NCI-H187 treated with DMSO at 0.1 percent for 48 hours (cell line): ENCODE measurements at places on chromosomes 5 and 9.

- no peak for DNase-seq
Observed at GRCh38 chr9:101247297-101247696, 137.5 kb downstream of the BAAT start.

GRCh38 chr5:22070186-22070728 lies 782.9 kb downstream of the CDH12 start:
- DNase-seq = no peak

GRCh38 chr5:54616518-54617220 lies 99.1 kb downstream of the SNX18 start:
- no peak for DNase-seq

DNA sequence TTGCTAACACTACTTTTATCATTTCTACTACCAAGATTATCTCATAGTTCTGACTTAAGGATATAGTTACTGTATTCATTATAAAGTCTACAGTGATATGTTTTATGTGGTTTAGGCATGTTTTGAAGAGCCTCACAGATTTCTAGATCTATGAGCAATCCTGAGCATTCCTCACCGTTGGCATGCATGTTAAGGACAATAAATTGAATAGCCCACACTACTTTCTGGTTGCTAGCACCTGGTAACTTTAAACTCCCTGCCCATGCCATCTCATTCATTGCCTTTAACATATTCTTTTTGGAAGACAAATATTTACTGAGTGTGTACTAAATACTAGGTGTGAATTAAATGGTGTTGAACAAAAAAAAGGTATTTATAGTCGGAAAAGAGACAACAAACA lies 868.1 kb upstream of the CDH9 start:
- no peak for DNase-seq

- DNase-seq = no peak
Observed at GRCh38 chr5:143372187-143372829, 31.2 kb downstream of the NR3C1 start.

DNA sequence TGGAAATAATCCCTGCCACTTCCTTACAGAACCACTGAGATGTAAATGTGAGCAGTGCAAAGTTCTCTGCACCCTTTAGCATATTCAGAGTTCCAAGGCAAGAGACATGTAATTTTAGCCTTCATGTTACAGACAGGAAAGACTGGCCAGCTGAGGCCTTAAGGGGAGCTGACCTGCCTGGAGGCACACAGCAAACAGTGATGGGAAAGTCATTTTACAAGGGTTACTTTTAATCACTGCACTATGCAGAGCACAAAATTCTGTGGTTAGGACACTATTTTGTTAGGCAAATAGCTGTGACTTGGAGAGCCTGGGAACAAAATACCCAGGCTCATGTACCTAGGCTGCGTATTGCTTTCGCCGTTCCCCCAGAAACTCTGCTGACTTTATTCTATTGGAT lies 30.2 kb upstream of the TNIP1 start:
- no peak for DNase-seq

DNA sequence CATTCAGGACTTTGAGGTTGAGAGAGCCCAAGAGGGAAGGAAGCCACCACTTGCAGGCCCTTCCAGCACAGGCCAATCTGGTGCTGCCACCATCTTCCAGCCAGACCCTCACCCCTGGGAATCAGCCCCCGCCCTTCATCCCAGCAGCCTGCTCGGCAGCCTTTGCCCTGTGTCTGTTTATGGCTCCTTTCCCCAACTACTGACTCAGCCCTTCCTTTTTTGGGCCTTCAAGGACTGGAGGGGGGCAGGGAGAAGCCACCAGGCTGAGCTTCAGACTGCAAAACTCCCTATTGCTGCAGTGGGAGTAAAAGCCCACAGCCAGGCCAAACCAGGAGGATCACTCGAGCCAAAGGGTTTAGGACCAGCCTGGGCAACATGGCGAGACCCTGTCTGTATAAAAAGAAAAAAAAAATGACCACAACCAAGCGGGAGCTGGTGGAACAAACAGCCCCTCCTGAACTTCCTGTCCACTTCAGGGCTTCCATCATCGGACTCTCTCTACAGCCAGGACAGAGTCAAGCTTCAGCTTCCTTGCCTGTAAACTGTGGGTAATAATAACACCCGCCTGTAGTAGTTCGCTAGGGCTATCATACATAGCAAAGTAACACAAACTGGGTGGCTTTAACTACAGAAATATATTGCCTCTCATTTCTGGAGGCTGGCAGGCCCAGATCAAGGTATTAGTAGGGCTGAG lies 85.9 kb upstream of the IL17B start:
- no peak for DNase-seq

DNA sequence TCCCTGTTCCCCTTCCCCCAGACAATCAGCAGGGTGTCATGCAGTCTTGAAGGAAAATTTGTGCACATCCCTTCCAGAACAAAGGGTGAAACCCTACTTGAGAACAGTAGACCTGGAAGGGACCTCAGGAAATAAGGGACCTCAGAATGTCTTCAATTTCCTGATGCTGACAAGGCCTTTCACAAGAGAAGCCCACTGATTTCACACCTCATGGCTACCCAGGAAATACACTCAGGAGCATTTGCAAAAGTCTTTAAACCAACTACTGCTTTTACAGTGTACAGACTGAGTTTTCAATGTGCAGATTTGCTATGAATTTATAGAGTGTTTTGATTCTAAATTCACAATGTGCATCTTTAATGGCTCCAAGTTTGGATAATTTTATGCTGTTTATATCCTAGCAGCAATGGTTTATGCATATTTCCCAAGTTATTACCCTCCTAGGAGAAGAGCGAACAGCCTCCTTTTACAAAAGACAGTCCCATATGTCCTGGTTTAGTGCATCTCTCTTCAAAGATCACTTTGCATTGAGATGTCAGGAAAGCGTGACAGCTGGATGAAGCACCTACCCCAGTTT lies 74.8 kb downstream of the GALNT10 start:
- DNase-seq = no peak

- no peak for DNase-seq
Observed at GRCh38 chr5:141402553-141403243, at the start of gene PCDHGA9. PCDHGA9 (plus strand) TSS chr5:141402778; CDS start chr5:141402953, 175 bp downstream.

- no peak for DNase-seq
Observed at GRCh38 chr5:141223112-141223783, at the start of gene PCDHB14. PCDHB14 (plus strand) TSS chr5:141223343; CDS start chr5:141223506, 163 bp downstream.

- DNase-seq = no peak
Observed at GRCh38 chr9:17135295-17136160, 688 bp downstream of the CNTLN start.

- no peak for DNase-seq
Observed at GRCh38 chr5:17185773-17186172, 31.7 kb upstream of the BASP1 start.

- DNase-seq = no peak
Observed at GRCh38 chr5:142521706-142522105, 164.2 kb downstream of the FGF1 start.

- no peak for DNase-seq
Observed at GRCh38 chr5:83026516-83026915, 50.7 kb downstream of the TMEM167A start.

- no peak for DNase-seq
Observed at GRCh38 chr9:126343271-126343700, 16.7 kb downstream of the MVB12B start.

DNA sequence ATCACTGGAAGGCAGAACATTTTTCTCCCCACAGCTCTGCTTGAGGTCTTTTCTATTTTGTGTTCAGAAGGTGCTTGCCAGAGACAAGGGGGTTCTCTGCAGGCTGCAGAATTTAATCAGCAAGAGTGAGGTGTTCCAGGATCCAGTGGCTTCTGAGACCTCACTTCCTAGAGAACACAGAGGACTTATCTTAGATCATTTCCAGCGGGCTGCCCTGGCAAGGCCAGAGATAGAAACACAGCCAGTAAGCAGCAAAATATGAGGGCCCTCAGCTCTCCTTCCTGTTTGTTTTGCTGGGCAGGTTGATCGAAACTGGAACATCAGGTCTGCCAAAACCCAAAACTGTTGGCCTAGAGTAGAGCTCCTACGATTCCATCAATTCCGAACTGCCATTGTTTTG lies 187.3 kb downstream of the DIRAS2 start:
- no peak for DNase-seq

- no peak for DNase-seq
Observed at GRCh38 chr5:6423327-6424109, 25.1 kb upstream of the UBE2QL1 start.

DNA sequence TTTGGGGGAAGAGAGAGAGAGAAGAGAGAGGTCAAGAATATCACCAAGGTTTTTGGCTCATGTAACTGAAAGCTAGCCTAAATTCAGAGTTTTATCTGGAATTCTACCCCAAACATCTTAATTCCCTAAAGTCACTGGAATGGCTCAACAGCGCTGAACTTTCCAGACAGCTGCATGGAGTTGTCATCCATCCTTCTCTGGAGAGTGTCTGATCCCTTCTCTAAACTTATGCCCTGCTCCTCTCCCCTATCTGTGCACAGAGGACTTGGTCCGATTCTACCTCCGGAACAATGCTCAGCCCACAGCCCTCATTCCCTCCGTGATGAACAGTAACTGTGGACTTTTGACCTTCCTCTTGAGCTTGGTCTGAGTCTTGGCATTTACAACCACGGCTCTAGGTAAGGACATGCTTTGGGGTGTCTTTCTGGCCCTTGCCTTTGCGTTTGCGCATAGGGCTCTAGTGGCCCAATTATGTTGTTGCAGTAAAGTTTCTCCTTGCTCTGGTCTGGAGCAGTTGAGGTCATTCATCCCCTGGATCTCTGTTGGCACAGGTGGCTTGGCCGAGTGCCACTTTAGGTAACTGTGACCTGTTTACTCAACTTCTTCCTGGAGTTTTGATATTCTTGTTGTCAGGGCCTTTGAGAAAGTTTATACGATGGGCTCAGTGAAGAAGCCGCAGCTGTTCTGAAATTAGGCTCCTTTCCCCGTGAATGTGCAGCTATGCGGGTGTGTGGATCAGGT lies 18.3 kb upstream of the CD180 start:
- no peak for DNase-seq

DNA sequence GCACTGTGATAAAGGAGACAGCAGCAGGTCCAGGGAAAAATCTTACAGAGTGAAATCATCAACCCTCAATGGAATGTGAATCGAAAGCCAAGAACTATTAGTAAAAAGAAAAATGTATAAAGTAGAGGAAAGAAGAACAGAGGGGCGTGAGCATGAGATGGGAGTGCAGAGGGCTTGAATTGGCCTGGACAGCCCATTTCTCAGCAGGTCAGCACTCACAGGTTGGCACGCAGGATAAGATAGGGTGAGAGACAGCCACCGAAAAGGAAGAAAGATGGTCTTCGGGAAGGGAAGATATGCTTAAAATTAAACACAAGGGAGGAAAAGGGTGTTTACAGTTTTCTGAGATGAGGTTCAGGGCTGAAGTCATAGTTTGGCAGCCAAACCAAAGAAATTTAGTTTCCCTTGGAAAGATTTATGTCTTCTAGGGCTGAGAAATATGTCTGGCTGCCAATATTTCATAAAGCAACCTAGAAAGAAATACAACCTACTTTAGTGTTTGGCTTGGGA lies 524.7 kb downstream of the SPATA31D1 start:
- DNase-seq = no peak
